ENCODE measurements at places on chromosomes 3 and 15. TPM values are rescaled to one million over a fixed set of nuclear protein-coding genes. Genes with fewer than 3 reads are reported as not detected.

- DNase-seq = no peak
These were observed 204.7 kb downstream of the UACA start for GRCh38 chr15:70558406-70559264.

DNA sequence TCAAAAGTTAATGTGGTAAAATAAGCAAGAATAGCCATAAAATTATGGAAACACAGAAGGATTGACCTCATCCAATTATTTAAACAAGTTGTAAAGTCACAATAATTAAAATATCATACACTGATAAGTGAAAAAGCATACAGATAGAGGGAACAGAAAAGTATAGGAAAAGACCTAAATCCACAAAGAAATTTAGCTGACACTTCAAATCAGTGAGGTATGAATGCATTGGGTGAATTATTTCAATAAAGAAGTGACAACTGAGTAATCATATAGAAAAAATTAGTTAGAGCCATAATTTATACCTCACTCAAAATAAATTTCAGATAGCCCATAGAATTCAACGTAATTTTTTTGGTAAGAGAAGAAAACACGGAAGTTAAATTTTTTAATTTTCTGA, 25.1 kb downstream of the TFDP2 start:
- DNase-seq = no peak

GRCh38 chr3:159008401-159008800, 206.5 kb downstream of the MFSD1 start:
- no peak for DNase-seq

GRCh38 chr15:69119001-69119400, 41.4 kb upstream of the GLCE start:
- no peak for DNase-seq

GRCh38 chr15:61668444-61668843, 391.8 kb downstream of the VPS13C start:
- DNase-seq = no peak

Gene P2RY13
- total RNA-seq = not detected

Gene PIERCE2
- total RNA-seq = not detected

Gene CACNA1D
- total RNA-seq = not detected

Data from SJCRH30 (cell line).